ENCODE measurements at places on chromosomes 1 and 21.
A peak's percentile ranks its signal among the peaks of the same experiment; 100 is the strongest.

GRCh38 chr1:186066411-186066810 lies 308.6 kb downstream of the TPR start:
- no peak for DNase-seq

DNA sequence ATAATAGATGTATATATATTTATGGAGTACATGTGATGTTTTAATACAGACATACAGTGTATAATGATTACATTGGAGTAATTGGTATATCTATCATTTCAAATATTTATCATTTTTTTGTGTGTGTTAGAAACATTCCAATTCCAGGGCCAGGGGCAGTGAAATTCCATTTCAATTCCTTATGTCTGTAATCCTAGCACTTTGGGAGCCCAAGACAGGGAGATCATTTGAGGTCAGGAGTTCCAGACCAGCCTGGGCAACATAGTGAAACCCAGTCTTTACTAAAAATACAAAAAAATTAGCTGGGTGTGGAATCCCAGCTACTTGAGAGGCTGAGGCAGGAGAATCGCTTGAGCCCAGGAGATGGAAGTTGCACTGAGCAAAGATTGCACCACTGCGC lies 30.4 kb upstream of the PDC start:
- no peak for DNase-seq

DNA sequence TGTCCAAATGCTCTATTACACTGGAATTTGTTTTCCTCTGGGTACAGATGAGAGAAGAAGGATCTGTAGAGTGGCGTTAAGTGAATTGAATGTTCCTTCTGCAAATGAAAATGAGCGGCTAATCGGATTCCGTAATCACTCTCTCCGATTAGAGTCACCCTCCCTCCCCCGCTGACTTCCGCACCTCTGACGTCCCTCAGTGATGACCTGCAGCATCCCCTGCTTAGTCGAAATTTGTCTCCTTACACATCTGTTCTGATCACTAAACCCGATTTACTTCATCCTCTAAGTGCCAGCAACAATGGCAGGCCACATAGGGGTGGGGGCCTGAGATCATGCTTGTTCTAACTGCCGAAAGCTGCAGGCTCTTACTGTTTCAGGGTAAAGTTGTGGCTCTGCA lies 378.7 kb downstream of the SEC16B start:
- no peak for DNase-seq

GRCh38 chr1:204285436-204286305 lies 71.9 kb upstream of the GOLT1A start:
- no peak for DNase-seq

DNA sequence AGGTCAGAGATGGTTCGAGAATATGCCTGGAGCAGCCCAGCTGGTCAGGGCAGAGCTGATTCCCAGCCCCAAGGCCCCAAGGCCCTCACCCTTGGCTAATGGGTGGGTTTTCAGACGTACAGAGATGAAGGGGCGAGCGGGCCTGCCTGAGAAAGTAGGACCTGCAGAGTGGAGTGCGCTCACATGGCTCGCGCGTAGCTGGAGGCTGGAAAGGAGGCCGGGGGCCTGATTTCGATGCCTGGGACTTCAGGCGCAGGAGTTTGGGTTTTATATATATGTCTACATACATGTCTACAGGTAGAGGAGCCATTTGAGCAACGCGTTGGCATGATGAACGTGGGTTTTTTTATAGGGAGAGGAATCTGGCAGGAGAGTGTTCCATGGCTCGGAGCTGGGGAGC lies 8.9 kb downstream of the COQ8A start:
- DNase-seq = no peak

DNA sequence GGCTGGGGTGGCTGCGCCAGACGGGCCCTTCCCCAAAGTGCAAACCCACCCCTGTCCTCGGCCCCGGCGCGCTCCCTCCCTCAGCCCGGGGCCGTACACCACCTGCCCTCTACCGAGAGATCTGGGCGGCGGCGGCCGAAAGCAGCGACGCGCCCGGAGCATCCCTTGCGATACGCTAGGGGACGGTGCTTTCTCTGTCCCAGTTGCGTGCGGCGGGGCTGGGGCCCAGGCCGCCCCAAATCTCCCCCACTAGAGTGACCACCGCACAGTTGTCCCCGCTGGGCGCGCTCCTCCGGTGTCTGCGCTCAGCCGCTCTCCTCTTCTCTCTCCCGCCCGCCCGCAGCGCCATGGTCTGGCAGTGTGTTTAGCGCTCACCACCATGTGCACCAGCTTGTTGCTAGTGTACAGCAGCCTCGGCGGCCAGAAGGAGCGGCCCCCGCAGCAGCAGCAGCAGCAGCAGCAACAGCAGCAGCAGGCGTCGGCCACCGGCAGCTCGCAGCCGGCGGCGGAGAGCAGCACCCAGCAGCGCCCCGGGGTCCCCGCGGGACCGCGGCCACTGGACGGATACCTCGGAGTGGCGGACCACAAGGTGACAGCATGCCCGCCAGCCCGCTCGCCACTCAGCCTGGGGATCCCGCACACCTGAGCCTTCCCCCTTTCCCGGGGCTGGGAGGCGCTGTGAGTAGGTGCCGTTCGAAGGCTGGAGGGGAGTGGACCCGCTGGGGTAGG lies 1.0 kb downstream of the ST6GALNAC5 start:
- DNase-seq = peak; percentile 56

DNA sequence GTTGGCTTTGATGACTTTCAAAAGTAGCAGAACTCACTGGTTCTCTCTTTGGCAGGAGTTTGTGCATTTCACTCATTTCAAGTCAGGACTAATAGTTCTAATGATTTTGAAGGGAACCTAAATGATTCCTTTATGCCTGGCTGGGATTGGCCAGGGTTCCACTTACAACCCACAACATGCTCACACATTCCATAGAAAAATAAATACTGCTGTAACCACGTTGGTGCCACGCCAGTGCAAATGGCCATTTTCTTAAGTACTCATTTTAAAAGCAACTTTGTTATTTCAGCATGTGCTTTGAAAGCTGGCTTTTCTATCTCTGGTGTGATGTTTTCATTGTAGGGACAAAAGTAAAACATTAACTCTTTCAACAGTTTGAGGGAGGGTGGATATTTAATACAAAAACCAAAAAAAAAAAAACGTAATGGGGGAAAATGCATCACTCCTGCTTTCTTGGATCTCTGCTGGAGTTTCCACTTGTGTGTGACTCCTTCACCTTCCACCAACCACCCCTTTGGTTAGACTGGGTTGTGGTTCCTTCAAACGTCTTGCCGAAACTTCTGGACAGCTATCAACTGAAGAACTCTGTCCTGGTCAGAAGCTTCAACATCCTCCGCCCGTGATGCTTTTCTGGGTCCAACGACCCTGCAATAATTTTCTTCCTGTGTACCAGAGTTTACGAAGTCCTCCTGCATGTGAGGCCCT lies 300.4 kb upstream of the RUNX1 start:
- DNase-seq = no peak

DNA sequence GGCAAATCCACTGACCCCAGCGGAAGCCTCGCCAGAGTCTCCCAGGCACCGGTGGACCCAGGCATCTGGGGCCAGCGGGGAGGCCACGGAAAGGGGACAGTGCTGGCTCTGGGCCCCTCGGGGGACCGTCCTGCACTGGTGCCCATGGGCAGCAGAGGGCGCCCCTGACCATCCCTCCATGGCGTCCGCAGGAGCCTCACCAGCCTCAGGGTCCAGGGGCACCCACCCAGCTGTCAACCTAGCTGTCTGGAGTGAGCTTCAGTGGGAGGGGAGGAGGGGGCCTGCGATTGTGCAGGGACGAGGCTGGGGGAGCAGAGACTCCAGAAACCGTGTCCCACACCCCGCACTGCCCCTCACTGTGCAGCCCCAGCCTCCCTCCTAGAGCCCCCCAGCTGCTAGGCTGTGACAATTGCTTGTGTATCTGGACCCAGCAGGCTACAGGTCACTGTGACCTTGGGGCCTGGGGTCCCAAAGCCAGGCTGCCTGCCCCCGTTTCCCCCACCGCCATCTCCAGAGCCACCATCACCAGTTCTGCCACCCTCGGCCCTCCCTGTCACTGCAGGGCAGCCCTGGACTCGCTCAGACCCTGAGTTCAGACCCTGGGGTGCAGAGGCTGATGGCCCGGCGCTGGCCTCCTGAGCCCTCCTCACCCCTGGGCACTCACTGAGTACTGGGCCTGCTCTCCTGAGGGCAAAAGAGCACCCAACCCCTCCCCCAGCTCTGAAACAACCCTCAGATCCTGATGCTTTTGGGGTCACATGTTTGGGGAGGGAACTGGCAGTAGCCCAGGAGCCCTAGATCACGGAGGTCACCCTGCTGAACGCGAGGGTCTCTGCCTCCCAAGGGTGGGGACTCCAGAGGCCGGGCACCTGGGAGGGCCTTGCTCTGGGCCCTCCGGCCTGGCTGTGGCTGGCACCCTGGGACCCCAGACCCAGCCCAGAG lies 10.6 kb upstream of the COL6A1 start:
- DNase-seq = peak; percentile 78

DNA sequence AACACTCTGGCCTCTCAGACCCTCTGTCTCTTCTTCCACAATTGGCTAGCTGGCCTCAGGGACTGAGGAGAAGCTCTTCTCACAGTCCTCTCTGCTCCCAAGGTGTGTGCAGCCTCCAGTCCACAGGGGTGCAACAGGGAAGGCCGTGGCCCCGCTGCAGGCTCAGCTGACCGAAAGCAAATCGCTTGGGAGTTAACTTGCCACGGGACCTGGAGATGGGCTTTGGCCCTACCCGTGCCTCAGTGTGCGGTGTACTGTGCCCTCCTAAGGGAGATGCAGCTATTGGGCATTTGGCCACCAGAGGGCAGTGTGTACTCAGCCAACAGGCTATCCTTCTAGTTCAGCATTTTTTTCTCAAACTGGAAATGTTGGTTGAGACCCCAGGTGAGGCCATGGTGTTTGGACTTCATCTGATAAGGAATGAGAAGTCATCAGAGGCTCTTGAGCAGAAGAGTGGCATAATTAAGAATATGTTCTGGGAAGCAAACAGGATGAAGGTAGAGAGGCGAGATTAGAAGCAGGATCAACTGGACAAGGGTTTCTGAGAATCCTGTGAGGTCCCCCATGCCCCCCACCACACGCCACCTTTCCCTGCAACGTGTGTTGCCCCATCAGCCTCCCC lies 42.5 kb upstream of the TMEM125 start:
- peak; percentile 92 for DNase-seq

GRCh38 chr1:153945131-153945794 lies 1.3 kb downstream of the DENND4B start:
- DNase-seq = peak; percentile 87

GRCh38 chr1:99481391-99481996 lies 164.4 kb upstream of the PALMD start:
- peak; percentile 46 for DNase-seq

DNA sequence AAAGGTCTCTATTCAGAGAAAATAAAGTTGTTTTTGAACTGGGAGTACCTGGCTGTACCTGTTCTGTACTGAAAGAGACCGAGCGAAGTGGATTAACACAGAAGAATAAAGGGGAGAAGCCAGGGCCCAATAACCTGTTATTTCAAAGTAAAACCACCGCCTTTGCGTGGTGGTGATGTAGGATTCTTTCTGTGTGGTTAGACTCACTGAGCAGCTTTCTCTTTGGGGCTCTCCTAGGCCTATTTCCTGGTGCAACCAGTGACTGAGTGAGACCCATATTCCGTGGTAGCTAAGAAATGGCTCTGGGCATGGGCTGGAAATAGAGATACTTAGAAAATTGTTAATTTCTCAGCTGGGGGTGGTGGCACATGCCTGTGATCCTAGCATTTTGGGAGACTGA lies 99.9 kb downstream of the XCL2 start:
- peak; percentile 30 for DNase-seq

- no peak for DNase-seq
Observed at GRCh38 chr1:111565079-111565478, 54.5 kb upstream of the RAP1A start.

GRCh38 chr1:173420330-173420806 lies 56.8 kb upstream of the PRDX6 start:
- DNase-seq = peak; percentile 69
